ENCODE measurements at places on chromosomes 16 and 17.

GRCh38 chr16:23330583-23331249, 28.6 kb downstream of the SCNN1B start:
- DNase-seq = no peak

GRCh38 chr16:24140730-24141129, 115.4 kb upstream of the CACNG3 start:
- DNase-seq = no peak

DNA sequence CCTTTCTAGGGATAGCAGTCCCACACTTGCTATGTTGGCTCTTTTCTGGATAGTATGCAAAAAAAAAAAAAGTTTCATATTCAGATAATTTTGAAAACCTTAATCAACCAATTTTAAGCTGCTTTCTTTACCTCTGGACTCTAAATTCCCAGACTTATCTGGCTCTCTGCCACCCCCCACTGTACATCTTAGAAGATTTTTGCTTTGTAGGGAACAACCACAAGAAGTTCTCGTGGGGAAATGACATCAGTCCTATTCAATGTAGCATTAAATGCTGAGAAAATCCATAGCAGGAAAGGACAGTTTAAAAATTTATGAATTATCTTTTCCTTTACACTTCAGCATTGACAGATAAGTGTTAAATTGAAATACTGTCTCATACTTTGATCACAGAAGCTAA, 562.7 kb upstream of the HSBP1 start:
- DNase-seq = no peak

DNA sequence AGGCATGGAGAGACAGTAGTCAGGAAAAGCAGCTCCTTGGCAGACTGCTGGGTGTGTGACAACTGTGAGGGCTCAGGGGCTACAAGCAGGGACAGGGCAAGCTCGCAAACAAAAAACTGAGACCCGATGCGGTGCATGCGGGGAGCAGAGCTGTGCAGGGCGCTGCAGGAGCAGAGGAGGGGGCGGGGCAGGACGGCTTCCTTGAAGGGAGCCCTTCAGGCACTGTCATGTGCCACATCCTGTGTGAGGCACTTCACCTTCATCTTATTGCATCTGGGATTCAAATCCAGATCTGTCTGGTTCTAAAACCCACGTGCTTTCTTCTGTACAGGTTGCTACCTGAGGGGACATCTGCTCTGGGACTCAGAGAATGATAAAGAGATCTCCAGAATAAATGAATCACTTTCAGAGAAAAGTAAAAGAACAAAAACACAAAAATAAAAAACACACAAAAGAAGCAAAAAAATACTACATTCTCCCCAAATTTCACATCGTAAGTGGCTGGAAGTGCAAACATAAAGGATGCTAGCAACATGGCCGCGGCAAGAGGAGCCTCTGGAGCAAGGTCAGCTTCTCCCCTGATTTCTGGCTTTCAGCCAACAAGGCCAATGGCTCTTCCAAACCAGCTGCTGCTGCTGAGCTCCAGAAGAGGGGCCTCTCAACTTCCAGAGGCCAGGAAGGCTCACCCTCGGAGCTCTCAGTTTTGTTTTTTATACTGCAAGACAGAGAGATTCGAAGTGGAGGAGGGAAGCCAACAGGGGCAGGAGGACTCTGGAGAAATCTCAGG, 14.2 kb downstream of the LYRM9 start:
- no peak for DNase-seq

GRCh38 chr16:56316545-56316944, 108.8 kb downstream of the AMFR start:
- no peak for DNase-seq

DNA sequence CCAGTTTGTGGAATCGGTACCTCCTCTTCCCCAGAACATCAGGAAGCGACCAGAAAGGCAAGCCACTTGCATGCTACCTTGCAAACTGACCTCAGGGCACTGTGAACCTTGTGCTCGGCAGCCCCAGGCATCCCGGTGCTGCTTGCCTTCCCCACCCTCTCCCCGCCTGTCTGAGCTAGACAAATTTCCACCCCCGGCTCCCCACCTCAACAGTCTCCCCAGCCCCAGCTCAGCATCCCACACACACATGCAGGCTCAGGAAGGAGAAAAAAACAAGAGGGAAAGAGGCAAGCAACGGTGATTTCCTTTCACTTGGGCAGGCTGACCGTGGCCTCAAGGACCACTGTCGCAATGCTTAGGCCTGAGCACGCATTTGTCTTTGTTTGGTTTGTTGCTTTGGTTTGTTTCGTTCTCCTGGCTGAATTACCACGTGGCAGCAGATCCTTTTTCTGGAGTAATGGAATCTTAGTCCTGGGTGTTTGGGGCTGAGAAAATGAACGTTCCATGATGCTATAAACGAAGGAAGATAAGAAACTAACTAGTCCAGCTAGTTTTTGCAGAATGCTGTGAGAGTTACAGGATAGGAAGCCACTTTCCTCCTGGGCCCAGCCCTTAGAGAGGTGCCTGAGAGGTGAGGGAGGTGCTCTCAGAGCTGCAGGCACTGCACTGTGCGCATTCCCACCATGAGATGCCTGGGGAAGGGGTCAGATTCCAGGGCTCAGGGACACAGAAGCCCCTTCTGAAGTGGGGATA, 27.9 kb downstream of the SDK2 start:
- DNase-seq = no peak

- no peak for DNase-seq
These were observed 380.4 kb upstream of the CCL2 start for GRCh38 chr17:33874617-33875060.

DNA sequence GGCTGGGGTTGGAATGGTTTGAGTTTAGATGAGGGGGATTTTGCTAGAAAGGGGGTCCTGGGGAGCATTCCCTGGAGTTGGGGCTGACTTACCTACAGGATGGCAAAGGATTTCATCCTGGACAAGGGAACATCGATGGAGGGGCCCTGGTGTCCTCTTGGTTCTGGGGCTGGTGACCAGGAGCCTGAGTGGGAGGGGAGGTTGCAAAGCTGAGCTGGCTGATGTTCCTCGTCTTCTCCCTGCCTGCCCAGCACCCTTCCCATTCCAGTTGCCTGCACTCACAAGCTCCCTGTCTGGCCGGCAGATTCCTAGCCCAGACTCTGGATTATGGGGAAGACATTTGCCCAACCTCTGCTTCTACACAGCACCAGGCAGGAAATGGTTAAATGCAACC, 37.2 kb downstream of the ITGAE start:
- no peak for DNase-seq

GRCh38 chr16:50371936-50372595, 3.3 kb upstream of the BRD7 start:
- no peak for DNase-seq

DNA sequence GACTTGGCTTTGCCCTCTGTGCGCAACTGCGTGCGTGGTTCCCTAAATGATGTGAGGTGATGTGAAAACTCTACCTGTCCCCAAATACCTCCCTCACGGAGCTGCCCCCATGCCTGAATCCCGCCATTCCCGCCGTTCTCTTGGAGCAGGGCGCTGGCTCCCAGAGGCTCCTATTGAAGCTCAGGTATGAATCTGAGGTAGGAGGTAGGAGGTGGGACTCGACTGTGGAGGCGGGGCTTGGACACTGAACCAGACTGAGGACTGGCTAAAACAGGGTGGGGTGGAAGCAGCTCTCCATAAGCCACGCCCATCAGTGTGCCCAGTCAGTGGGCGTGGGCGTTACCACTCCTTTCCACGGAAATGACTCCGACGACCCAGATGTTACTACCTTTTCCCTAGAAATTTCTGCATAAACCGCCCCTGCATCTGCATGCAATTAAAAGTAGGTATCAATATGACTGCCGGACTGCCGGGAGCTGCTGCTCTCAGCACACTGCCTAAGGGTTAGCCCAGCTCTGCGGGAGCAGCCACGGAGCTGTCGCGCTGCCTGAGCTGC, 41.0 kb downstream of the FOXL1 start:
- peak; percentile 68 for DNase-seq

- no peak for DNase-seq
These were observed 13.3 kb downstream of the CNEP1R1 start for GRCh38 chr16:50038286-50038685.

- no peak for DNase-seq
These were observed 258.6 kb downstream of the NTN1 start for GRCh38 chr17:9279893-9280292.

GRCh38 chr17:44351961-44352827, 7.1 kb downstream of the GRN start:
- DNase-seq = no peak

DNA sequence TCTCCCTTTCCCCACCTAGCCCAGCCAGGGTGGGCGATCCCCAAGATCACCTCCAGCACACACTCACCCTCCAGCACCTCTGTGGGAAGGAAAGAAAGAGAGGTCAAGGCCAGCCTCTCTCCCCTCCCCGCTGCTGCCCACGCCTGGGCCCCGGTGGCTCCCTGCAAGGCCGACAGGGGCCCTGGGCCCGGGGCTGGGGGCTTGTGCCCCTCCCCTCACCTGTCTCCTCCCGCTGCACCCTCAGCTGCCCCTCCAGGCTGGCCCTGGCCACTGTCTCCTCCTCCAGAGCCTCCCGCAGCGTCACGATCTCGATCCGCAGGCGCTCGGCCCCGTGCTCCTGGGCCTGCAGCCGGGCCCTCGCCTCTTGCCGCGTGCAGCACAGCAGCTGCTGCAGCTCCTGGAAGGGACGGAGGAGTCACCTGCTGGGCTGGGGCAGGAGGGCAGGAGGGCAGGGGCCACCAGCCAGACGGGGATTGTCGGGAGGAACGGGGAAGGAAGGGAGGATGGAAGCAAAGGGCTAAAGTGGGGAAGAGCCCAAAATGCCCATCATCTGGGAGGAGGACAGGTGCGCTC, 19.2 kb downstream of the RABEP2 start:
- DNase-seq = no peak

DNA sequence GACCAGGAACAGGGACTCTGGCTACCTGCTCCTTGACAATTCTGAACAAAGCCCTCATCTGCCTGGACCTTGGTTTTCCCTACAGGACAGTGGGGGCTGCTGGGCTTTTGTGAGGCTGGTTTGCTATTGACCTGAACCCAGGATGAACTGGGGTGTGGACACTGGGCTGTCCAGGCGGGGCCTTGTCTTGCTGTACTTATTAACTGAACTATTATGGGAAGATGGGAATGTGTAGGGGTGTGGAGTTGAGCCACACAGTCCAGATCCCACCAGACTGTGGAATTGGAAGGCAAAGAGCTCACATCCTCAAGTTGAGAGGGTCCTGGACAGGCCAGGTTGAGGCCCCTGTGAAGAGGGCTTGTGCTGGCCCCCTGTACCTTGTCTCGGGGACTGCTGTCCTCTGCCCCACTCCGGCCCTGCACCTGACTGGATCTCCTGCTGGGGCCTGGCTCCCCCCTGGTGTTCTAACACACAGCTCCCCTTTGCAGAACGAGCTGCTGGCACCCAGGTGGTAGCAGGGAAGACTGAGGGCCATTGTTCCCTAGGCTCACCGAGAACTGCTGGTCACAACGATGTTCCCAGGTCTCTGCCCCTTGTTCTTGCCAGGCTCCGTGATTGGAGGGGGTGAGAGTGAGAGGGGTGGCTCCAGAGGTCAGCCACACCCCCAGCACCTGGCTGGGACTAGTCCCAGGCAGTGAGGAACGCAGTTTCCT, 51.8 kb upstream of the CDC42EP4 start:
- DNase-seq = no peak

- peak; percentile 62 for DNase-seq
These were observed 24.5 kb downstream of the RCVRN start for GRCh38 chr17:9880582-9880999.

DNA sequence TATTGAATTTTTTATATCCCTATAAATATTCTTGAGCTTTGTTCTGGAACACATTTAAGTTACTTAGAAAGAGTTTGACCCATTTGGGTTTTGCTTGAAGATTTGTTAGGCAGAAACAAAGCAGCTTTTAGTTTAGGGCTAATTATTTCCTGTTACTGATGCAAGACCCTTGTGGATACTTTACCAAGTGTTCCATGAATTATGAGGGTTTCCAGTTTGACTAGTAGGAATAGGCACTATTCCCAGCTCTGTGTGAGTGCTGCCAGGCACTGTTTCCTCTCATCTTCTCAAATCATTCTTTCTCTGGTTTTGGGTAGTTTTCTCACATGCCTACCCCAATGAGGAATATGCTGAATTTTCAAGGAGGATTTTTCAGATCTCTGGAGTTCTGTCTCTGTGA, 80.0 kb downstream of the SPACA3 start:
- DNase-seq = no peak

- DNase-seq = no peak
These were observed 42.9 kb upstream of the NUDT7 start for GRCh38 chr16:77679391-77679790.

DNA sequence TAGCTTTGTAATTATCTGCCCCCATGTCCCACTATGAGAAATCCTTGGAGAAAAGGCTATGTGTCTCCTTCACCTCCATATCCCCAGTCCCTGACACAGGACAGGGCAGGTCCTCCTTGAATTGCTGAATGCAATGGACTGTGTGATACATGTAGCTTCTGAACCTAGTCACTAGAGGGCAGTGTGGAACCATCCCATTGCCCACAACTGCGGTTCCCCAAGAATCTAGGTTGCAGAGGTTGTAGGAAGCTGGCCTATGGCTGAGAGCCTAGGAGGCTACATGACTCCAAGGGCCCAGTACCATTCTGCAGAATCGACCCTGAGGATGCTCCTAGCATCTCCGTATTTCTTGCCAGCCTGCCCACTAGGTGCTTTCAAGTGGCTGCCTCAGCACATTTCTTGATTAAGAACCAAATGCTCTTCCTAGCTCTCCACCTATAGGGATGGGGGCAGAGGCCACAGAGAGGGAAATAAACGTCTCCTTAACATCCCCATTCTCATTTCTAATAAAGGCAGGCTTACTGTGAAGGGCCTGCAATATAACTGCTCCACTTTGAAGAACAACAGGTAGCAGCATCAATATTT, 394.0 kb downstream of the CA10 start:
- DNase-seq = peak; percentile 65

DNA sequence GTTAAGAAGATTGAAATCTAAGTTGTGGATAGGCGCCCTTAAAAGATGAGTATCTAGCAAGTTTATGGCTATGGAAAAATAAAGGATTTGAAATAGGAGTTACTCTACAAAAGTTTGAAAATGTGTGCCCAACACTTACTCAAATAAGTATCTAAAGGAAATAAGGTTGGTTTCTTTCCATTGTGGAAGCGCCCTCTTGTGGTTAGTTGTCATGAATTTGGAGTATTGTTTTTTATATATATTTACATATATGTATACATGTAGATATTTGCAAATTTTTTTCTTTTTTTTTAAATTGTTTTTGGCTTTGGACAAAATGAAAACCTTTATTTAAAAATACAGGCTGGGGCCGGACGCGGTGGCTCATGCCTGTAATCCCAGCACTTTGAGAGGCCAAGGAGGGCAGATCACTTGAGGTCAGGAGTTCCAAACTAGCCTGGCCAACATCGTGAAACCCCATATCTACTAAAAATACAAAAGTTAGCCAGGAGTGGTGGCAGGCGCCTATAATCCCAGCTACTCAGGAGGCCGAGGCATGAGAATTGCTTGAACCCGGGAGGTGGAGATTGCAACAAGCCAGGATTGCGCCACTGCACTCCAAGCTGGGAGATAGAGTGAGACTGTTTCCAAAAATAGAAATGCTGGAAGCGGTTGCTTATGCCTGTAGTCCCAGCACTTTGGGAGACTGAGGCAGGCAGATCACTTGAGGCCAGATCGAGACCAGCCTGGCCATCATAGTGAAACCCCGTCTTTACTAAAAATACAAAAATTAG, 24.0 kb upstream of the VPS4A start:
- DNase-seq = no peak

- no peak for DNase-seq
These were observed 36.6 kb downstream of the CCDC42 start for GRCh38 chr17:8708025-8708461.

Measured in H54 (cell line).